NCI-H1436 treated with DMSO at 0.1 percent for 48 hours (cell line): ENCODE measurements at places on chromosomes 16 and 17.

DNA sequence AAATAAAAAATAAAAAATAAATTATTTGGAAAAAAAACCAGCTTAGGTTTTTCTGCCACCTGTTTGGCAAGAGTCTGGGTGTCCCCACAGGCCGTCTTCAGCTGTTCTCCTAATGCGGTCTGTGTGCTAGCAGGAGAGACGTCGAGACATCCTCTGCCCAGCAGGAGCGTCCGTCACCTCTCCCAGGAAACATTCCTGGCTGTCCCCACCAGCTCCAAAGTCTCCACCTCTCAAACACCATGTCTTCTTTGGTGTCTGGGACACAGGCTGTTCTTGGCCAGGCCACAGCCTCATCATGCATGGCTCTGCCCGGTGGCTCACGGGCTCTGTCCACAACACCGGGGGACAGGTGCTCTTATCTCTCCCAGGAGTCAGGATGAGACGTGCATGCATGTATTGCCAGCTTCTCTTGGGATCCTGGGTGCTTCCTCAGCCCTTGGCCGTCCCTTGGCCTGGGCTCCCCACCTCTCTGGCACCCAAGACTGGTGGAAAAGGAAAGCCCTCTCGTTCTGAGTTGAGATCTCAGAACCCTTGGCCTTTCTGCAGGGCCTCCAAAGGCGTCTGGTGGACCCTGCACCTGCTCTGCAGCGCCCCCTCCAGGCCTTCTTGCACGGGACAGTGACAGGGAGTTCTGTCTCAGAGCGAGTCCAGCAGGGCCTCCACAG lies 84.9 kb upstream of the CBX4 start:
- DNase-seq = no peak

DNA sequence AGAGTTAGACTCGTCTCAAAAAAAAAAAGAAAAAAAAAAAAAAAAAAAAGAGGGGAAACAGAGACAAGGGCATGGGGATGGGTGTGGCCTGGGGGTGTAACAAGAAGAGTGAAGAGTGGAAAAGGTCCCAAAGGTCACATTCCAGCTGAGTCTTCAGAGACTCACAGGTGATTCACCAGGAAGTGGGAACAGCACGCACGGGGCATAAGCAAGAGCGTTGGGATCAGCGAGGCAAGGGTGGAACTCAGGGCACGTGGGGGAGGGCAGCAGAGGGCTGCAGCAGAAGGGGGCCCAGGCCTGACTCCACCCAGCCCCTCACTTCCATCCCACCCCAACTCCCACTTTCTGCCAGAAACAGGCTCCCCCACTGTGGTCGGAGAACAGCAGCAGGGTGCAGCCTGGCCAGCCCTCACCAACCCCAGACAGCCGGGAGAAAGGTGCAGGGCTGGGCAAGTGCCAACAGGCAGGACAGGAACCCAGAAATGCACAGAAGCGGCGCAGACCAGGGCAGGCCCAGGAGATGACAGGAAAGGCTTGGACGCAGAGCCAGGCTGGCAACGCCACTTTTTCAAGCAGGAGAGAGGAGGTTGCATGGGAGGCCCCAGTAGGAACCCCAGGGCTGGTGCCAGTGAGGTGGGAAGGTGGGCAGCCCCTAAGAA lies 3.3 kb downstream of the MEAK7 start:
- no peak for DNase-seq

- no peak for DNase-seq
These were observed 604 bp downstream of the HS3ST3B1 start for GRCh38 chr17:14301279-14302090.

DNA sequence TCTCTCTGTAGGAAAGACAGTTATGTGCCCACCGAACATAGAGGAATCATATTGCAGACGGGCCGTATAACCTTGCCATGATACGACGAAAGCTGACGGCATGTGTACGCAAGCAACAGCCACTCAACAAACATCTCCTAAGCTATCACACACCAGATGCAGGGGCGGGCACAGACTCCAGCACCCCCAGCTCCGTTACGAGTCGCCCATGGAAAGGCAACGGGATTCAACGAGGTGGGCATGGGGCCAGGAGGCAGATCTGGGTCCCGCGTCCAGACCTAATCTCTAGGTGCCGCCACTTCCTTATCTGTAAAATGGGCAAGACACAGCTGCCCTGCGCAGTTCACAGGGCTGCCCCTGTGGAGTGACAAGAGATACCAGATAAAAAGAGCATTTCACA lies 35.6 kb downstream of the ABR start:
- no peak for DNase-seq

- no peak for DNase-seq
These were observed 22.3 kb downstream of the MAP3K14 start for GRCh38 chr17:45294506-45294905.

DNA sequence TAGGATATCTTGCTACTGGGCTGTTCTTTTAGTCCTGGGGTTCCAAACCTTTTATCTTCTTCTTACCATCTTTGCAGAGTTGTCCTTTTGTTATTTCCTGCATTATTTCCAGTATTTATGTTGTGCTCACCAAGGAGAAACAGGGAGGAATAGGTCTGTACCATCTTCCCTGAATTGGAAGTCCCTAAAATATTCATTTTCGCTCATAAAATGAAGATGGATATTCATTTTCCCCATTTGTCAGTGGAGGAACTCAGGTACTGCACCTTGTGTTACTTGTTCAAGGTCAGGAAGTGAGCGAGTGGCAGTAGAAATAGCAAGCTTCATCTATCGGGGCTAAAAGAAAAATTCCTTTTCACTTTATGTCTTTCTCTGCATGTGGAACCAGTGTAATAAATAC lies 989.7 kb downstream of the CDH11 start:
- DNase-seq = no peak
